NB4 (cell line): ENCODE measurements at places on chromosomes 1 and 21.

DNA sequence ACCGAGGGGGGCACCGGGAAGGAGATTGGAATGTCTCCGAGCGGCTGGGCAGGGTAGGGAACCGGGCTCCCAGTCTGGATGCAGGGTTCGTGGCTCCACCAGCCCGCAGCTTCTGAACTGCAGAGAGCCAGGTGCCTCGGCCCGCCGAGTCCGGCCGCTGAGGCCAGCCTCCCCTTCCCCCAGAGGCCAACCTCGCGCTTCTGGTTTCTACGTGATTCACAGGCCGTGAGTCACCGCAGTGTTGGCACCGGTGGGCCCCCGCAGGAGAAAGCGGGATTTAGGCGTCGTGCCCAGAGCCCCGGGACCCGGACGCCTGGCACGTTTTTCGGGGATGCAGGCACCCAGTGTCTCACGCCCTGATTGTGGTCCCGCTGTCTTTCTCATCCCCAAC is 458 bp downstream of the CRABP2 start:
- peak; percentile 46 for DNase-seq

DNA sequence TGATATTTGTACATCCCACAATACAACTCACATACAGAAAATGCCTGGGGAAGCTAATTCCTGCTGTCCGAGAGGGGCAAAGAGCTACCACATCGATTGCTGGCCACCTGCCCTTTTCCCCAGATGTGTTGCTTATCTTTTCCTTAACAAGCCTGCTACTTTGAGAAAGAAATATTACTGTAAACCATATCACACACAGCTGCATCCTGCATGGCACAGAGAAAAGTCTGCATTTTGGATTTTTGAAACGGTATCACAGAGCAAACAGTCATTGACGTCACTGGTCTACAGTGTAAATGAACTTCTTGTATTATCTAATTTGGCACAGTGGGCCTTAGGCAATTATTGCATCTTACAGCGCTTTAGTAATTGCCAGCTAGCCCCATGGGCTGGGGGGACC is 164.7 kb downstream of the CLIC6 start:
- no peak for DNase-seq

DNA sequence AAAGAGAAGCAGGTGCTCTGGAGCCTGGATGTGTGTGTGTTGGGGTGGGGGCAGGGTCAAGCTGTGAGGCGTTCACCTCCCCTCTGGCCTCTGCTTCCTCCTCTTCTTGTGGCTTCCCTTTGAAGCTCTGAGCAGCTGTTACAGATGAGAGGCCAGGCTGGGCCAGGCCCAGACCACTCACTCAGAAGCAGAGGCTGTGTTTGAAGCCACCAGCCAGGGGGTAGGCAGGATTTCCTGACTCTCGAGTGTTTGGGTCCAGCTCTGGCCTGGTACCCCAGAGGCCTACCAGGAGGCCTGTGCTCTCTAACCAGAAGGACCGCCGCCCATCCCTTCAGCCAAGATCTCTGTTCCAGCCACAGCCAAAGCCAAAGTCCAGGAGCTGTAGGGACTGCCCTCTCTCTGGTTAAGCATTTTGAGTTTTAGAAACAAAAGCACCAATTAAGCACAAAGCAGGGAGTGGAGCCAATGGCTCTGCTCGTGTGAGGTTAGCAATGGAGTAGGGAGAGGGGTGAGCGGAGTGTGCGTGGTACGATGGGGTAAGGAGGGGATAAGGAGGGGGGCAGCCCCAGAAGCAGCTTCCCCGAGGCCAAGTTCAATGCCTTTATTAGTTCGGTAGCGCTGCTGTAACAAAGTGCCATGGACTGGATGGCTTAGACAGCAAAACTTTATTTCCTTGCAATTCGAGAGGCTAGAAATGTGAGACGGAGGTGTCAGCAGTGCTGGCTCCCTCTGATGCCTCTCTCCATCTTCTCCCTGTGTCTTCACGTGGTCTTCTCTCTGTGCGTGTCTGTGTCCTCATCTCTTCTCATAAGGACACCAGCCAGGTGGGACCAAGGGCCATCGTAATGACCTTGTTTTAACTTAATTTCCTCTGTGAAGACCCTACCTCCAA is 20.5 kb downstream of the RCSD1 start:
- peak; percentile 76 for DNase-seq

DNA sequence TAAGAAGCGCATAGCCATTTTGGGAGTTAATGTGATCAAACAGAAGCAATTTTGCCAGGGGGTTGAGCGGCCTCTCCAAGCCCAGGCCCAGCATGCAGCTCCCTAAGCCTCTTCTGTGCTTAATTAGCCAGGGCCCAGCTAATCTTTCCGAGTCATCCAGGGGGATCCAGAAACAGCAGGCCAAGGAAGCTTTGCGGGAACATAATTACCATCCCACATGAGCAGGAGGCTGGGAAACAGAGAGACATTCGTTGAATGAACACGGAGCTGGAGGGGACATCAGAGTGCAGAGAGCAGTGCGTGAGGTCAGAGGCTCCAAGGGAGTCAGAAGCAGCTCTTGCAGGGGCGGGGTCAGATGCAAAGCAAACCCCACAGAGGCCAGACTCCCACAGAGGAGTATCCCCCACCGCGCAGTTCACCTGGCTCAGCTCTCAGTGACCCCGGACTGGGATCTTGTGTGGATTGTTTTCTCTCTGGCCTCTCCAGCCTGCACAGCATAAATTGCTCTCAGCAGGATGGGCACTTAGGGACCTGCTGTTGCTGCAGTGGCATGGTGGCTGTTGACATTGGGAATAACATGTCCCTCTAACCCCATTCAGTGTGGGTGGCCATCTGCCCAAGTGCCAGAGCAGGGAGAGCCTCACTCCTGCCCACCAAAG is 657.4 kb downstream of the AJAP1 start:
- DNase-seq: no peak

DNA sequence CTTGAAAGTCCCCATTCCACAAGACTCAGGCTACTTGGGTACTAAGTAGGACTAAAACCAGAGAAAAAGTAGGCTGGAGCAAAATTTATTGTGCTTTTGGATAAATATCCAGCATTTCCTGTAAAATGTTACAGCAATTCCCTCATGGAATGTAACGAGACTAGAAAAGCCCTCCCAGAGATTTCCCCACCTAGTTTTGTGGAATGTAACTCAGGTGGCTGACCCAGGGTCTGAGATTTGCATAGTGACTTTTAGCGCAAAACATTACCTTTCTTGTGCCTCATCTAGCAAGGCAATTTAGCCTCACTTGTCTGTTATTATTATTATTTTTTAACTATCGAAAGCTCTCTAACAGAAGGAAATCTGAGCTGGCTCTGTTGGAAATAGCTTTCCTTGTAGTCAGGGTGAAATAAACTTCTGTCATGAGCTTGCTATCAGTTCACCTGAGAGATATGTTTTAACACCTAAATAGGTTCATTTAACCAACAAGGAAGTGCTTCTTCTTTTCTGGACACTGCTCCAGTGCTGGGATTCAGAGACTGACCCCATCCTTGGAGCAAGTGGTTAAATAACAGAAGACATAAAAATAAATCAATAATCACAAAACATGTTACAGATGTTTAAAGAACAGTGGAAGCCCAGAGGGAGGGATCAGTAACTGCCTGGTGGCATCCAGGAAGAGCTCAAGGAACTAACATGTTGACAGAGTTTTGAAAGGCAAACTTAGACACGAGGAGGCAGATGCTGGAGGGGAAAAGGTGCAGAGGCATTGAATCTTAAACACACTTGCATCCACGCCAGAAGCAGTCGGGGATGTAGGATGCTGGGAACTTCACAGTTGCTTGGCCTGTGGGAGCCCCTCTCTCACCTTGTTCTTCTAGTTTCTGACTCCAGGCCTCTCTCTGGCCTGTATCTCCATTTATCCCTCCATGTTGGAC is 68.3 kb upstream of the RHOU start:
- no peak for DNase-seq

DNA sequence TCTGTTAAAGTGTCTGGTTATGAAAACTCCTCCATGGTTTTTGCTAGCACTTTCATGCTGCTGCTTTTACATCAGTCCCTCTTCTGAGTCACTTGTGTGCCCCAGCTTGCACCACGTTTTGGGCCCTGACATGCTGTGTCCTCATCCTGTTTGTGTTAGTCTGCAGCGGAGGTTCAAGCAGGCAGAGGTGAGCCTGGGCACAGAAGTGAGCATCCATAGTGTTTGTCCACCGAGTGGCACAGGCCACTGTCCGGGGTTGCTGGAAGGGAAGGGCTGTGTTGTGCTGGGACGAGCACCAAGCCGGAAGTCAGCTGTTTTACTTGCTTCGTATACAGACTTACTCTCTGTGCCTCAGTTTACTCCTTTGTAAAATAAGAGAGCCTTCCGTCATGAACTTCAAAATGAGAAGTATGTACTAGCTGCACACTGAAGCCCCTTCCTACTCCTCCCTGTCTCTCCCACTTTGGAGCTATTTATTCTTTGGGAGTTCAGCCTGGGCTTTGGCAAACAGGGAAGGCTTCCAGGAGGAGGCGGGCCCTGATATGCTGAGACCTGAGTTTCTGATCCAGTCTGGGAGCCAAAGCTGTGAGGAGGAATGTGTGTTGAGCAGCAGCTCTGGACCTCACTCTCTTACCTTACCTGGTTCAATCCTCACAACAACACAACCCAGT is 10.7 kb upstream of the LAPTM5 start:
- DNase-seq: no peak

DNA sequence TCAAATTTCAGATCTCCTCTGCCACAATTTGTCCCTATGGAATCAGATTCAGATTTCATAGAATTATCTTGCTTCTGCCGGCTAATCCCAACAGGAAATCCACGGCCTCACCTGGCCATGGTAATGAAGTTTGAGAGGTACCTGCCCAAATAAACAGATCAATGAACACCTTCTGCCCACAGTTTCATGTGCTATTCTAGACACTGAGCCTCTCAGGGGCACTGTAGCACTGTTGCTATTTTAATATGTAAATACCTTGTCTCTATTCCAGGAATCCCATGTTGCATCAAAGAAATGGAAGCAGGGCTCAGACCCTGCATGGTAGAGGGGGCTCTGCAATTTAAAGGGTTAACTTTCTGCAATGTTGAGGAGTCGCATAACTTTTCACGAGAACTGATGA is 593.1 kb downstream of the PTBP2 start:
- DNase-seq: no peak

DNA sequence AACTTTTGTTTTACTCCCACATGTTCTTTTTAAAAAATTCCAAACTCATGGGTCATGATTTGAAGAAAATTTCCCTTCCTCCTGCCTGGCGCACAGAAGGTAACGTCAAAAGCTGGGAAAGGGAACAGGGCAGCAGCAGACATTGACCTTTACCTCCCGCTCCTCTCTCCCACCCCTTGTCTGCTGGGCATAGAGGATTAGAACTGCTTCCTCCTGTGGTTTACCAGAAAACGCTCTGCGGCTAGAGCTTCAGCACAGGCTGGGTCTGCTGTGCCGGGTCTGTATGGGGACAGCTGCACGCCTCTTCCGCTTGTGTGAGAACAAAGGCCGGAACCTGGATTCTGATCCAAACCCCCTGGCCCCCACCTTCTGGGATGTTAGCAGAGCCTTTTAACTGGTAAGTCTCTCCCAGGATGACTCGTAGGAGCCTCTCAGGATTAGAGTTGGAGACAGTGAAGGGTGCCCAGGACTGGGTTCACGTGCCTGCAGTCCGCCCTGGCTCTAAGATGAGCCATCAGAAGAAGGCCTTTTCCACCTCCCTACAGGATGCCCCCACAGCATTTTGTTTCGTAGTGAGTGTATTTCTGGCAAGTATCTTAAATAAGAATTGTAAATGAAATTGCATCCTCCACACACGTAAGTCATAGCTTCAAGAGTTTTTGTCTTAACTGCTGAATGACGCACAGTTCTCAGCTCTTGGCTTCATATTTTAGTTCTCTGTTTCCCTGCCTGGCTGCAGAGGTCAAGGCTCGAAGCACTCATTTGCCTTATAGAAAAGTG is 5.2 kb downstream of the H6PD start:
- DNase-seq: peak; percentile 93

DNA sequence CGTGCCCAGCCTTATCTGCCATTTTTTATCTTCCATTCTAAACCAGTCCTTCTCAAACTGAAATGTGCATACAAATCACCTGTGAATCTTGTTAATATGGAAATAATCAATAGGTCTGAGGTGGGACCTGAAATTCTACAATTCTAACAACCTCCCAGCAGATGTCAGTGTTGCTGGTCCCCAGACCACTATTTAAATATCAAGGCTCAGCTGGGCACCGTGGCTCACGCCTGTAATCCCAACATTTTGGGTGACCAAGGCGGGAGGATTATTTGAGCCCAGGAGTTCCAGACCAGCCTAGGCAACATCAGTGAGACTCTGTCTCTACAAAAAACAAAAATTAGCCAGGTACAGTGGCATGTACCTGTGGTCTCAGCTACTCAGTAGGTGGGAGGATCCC is 4.1 kb downstream of the UQCRHL start:
- peak; percentile 46 for DNase-seq

DNA sequence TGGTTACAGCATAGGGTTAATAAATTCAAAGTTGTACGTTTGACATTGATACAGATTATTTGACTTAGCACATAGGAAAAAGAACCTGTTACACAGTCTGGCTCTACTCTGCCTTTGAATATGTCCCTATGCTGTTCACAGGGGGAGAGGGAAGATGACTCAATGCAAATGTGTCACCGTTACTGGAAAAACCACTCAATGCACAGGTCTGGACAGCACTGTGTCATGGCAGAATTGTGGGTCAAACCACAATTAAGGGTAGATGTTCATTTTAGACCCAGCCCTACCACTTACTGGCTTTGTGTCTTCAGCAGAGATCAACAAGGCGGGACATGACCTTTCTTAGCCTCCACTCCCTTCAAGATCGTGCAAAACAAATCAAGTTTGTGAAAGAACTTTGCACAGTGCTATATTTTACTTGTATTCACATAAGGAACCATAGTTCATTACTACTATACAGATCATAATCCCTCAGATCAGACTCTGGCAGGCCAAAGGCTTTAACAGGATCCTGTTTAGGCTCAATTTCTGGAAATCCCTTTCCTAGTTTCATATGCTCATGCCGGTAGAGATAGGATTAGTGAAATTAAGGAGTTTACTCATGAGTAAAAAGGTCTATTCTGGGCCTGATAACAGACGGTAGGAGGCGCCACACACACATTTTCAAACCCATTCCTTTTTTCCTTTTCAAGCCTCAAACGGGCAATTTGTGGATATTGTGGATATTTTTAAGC is 22.1 kb downstream of the EIF2D start:
- peak; percentile 51 for DNase-seq

DNA sequence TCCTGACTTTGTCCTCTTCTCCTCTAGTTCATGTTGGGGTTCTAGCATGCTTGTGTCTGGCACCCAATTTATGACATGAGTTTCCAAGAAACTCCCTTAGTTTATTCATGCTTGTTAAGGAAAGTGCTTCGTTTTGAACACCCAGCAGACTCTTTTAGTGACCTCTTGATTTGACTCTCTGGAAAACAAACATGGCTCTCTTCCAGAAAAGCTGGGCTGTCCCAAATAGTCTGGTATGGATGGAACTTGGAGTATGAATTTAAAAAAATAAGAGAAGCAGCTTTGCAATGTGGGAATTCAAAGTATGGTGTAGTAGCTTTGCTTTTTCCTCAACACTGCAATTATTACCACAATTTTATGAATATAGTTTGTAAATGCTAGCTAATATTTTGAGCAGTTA is 143.4 kb upstream of the C8B start:
- DNase-seq: no peak

- DNase-seq: no peak
These were observed 26.5 kb upstream of the TENT5C start for GRCh38 chr1:117579221-117579906.

- no peak for DNase-seq
These were observed 36.5 kb upstream of the AGBL4 start for GRCh38 chr1:50060279-50060678.
